ENCODE measurements at places on chromosomes 2 and 18.

- no peak for DNase-seq
Observed at GRCh38 chr2:216878072-216878471, 18.2 kb upstream of the TNP1 start.

DNA sequence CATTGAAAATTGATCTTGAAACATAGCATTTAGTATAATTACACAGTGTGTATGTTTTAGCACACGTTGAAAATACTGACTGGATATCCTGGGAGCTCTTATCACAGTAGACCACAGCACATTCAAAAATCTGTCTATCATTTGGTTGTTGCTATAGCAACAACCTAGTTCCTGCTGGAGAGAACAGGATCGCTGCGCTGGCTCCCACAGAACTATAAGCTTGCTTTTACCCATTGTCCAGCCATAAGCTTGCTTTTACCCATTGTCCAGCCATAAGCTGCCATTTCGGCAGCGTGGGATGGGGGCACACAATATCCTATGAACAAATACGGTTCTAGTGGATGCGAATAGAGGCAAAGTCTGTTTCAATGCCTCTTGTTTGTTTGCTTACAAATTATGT lies 70.4 kb upstream of the ST6GAL2 start:
- no peak for DNase-seq

DNA sequence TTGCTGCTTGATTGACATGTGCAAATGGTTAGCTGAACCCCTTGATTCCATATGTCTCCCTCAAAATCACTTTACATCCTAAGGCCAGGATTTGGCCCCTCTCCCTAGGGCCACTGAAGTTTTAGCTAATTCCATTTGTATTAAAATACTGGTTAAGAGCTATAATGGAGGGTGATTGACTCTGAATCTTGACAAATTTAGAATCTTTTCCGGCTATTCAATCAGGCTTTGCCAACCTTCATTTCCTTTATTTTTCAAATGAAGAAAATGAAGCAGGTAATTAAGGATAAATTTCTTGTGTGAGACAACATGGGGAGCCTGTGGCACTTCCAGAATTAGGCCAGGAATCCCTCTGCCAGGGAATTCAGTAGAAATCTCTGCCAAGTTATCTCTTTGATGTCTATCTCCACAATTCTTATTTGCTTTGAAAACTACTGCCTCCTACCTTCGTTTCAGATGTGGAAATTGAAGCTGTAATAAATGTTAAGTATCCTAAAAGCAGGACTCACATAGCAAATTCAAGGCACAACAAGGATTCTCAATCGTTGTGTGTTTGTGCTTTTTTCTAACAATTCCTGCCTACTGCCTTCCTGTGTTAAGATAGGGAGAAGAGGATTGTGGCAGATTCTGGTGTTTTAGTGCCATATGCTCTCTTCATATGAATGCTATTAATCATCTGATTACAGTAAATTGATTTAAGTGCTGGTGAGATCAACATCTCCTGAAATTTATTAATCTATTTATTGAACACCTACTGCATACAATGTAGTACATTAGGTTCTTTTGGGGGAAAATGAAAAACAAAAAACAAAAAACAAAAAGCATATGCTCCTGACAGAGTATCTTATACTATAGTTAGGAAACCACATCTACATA lies 47.8 kb upstream of the MAP4K3 start:
- DNase-seq = no peak

GRCh38 chr2:134669731-134670669 lies 48.8 kb downstream of the TMEM163 start:
- peak; percentile 94 for DNase-seq

DNA sequence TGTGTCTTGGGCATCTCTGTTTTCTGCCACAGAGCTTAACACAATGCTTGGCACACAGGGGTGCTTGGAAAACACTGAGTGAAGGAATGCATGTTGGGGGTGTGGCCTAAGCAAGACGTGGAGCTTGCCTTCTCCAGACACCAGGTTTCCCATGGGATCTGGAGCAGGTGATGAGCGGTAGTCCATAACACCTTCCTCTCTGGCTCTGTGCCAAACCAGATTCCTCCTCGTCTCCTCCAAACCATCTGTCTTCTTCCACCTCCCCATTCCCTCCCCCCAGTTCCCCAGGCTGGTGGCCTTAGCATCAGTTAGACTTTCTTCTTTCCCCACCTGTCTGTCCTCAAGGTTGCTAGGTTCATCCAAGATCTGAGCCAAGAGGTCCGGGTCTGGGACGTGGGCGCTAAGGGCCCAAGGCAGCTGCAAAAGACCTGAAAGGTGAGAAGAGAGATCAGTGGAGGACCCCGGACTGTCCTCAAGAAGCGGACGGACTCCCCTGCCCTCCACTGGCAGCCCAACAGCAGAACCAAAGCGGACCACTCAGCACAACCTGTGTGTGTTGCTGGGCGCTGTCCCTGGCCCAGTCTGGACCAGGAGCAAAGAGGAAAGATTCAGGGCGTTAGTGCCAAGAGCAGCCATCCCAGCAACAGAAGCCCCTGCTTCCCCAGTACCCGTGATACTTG lies 1.2 kb upstream of the ITM2C start:
- no peak for DNase-seq

DNA sequence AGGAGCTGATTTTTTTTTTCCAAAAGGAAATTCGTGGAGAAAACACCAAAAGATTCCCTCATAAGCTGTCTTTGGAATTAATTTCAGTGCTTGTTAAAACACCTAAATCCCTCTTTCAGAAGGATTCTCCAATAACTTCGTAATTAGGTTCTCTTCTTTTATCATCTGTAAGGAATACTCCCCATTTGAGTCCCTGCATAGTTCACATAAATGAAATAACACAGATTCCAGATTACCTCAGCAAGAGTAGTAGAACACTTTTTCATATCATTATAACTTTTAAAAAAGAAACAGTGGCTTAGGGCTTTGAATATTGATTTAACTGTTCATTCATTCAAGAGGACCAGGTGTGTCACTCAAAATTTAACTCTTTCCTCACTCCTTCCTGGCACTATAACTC lies 55.5 kb downstream of the ARHGAP28 start:
- no peak for DNase-seq

Data from central memory CD4-positive, alpha-beta T cell (primary cell).